MM.1S (cell line): ENCODE measurements at places on chromosomes 13 and 19.

DNA sequence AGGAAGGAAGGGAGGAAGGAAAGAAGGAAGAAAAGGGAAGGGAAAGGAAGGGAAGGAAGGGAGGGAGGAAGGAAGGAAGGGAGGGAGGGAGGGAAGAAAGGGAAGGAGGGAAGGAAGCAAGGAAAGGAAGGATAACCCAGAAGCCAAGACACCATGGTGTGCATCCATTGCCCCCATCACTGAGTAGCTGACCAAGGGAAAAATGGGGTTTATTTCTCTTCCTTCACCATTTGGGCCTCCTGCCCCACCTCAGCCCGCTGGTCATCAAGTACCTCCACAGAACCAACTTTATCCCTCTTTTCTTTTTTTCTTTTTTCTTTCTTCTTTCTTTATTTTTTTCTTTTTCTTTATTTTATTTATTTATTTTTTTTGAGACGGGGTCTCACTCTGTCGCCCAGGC, 20.4 kb downstream of the CABP5 start:
- peaks cover 83% of the 10 kb centered on the region for H3K27me3 ChIP-seq
- H3K27ac ChIP-seq: no peak overlapping the region
- H3K36me3 ChIP-seq: no peaks in the 10 kb centered on the region
- DNase-seq: no peak
- H3K4me1 ChIP-seq: no peaks in the 10 kb centered on the region

GRCh38 chr13:91370501-91370900, 23.0 kb downstream of the MIR17HG start:
- H3K36me3 ChIP-seq: no peaks in the 10 kb centered on the region
- H3K27me3 ChIP-seq: no peaks in the 10 kb centered on the region
- H3K27ac ChIP-seq: no peak overlapping the region

DNA sequence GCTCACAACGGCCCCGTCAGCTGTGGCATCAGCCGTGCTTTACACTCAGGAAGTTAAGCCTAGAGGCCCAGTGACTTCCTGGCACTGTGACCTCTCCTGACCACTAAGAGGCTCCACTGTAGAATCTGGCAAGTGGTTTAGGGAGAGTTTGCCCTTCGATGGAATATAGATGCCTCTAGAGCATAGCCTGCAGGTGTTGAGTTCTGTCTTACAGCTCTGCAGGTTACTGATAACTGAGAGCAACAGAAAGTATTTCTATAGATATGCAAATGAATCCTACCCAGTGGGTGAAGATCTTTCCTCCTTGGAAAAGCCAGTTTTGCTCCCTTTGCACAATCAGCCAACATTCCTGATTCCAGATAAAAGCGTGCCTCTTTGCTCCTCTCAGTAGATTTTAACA, 35.8 kb downstream of the ATP12A start:
- H3K4me1 ChIP-seq: no peaks in the 10 kb centered on the region
- H3K36me3 ChIP-seq: no peaks in the 10 kb centered on the region
- no peak for DNase-seq
- H3K27ac ChIP-seq: no peak overlapping the region
- no peaks in the 10 kb centered on the region for H3K27me3 ChIP-seq

DNA sequence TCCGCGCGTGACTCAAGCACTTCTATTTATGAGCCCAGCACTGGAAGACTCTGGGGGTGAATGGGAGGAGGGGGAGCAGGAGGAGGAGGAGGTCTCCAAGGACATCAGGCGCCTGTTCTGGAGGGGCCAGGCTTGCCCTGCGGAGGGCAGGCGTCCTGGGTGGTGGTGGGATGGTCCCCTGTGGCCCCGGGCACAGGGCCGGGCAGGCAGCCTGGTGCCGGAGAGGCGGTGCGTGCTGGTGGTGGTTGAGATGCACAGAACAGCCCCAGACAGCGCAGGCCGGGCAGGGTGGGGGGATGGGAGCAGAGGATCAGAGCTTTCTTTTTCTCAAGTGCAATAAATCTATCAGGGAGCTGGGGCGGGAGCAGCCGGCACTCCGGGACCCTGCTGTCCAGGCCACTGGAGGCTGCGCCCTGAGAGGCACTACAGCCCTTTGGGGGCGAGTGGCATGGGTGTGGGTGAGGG, 14.0 kb downstream of the NKPD1 start:
- no peak for DNase-seq
- no peaks in the 10 kb centered on the region for H3K4me1 ChIP-seq
- H3K4me3 ChIP-seq: no peak overlapping the region
- no peaks in the 10 kb centered on the region for H3K27me3 ChIP-seq
- H3K36me3 ChIP-seq: no peaks in the 10 kb centered on the region

DNA sequence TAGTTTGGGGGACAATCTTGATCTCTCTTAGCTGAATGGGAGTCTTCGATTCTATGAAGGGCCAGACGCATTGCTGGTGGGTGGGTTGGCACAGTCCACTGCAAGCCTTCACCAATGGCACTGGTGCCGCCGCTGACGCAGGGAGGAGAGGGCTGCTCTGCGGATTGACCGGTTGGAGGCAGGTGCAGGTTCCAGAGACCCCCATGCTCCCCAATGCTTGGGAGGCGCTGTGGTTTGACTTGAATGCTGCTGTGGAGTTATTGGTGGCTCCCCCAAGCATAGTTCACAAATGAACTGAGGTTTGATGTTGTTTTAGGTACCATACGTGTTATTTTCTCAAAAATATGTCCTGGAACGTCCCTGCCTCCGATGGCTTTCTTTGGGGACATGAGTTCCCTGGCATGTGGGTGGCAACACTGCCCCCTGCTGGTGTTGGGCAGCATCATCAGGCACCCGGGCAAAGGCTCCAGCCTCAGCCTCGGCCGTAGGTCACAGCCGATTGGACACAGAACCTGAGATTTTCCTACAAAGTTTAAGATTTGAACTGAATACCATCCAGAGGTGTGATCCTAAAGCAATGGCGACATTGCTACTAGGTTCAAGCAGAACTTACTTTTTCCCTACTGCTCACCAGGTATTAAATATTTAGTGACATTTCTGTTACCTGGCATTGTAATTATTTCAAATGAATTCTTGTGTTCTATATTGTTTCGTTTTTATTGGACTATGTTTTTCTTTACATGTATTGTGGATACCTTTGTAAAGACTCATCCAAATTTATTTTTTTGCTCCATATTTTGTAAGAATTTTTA, 95.5 kb downstream of the ANKRD10 start:
- H3K4me1 ChIP-seq: peaks cover 5% of the 10 kb centered on the region
- no peaks in the 10 kb centered on the region for H3K27me3 ChIP-seq
- no peak overlapping the region for H3K27ac ChIP-seq
- H3K4me3 ChIP-seq: peak overlapping the region; percentile 23; the same call in 1 of the 2 replicates
- H3K36me3 ChIP-seq: no peaks in the 10 kb centered on the region

DNA sequence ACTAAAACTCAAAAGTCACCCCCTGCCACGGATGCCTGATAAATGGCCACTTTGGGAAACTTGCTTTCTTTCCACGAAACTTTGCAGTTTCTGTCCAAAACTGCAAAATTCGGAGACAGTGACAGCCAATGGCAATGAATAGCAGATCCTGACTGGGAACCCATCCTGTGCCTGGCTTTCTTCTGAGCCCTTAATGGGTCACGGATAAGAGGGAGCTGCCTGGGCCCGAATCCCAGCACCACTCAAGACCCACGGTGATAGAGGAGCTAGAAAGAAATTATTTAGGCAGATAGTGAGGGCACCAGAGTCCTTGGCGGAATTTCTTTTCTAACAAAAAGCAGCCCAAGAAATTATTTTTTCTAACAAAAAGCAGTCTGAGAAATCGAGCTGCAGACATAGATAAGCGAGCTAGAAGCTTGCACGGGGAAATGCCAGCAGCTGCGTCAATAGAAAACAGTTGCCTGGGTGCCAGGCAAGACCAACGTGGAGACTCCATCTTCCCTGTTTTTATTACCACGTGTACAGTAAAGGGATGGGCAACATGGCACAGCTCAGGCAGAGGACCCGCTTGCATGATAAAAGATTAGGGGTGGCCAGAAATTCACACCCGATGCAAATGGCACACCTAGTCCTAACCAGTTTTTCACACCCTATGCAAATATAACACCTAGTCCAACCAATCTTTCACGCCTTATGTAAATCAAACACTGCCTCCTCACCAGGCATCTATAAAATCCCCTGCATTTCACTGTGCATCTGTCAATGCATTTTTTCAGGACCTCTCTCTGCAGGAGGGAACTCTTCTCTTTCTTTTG, 7.1 kb upstream of the HSH2D start:
- no peaks in the 10 kb centered on the region for H3K27me3 ChIP-seq
- H3K4me3 ChIP-seq: no peak overlapping the region
- DNase-seq: no peak
- H3K36me3 ChIP-seq: peaks cover 12% of the 10 kb centered on the region

GRCh38 chr13:59842507-59842906, 321.2 kb downstream of the DIAPH3 start:
- no peaks in the 10 kb centered on the region for H3K4me1 ChIP-seq
- H3K27ac ChIP-seq: no peak overlapping the region
- no peaks in the 10 kb centered on the region for H3K36me3 ChIP-seq
- H3K27me3 ChIP-seq: no peaks in the 10 kb centered on the region
- DNase-seq: no peak

GRCh38 chr13:83710133-83710515, 172.2 kb downstream of the SLITRK1 start:
- H3K27ac ChIP-seq: no peak overlapping the region
- no peaks in the 10 kb centered on the region for H3K36me3 ChIP-seq

DNA sequence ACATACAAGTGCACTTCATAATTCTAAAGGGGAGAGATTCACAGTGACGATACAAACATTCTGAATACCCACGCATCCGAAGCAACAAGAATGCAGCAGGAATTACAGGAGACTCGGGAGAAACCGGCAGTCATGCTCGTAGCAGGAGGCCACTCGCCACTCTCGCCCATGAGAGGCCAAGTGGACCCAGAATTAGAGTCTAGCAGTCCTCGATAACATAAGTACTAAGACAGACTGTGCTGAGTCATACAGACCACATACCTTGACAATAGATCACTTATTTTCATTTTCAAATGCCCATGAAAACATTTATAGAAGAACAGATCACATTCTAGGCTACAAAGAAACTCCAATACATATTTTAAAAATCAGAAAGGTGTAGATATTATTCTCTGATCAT, 299.1 kb upstream of the TSHZ3 start:
- H3K27me3 ChIP-seq: peaks cover 9% of the 10 kb centered on the region; the same call in 1 of the 2 replicates
- H3K27ac ChIP-seq: no peak overlapping the region
- H3K36me3 ChIP-seq: no peaks in the 10 kb centered on the region

GRCh38 chr19:40264314-40265054, 20.7 kb downstream of the AKT2 start:
- H3K36me3 ChIP-seq: no peaks in the 10 kb centered on the region
- H3K27ac ChIP-seq: no peak overlapping the region
- no peak overlapping the region for H3K4me3 ChIP-seq
- no peaks in the 10 kb centered on the region for H3K4me1 ChIP-seq
- H3K27me3 ChIP-seq: no peaks in the 10 kb centered on the region
- DNase-seq: no peak

DNA sequence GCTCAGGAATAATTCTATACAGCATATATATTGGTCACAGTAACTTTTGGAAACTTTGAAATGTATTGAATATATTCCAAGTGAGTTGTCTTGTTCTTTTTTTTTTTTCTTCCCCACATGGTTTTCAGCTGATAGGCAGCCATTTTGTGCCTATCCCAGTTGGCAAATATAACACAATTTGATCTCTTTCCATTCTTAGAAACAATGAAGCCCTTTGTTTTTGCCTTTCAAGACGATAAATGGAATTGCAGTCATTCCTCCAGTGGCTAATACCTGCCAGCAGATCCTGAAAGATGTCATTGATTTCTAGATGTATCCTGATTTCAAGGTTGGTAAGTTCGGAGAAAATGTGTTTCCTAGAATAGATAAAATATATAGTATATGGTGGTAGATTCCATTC, 951.1 kb upstream of the SLC10A2 start:
- no peaks in the 10 kb centered on the region for H3K36me3 ChIP-seq
- no peak overlapping the region for H3K4me3 ChIP-seq
- no peaks in the 10 kb centered on the region for H3K4me1 ChIP-seq
- H3K27ac ChIP-seq: no peak overlapping the region
- no peaks in the 10 kb centered on the region for H3K27me3 ChIP-seq

- DNase-seq: peak; percentile 66
- H3K27ac ChIP-seq: no peak overlapping the region
- peaks cover 9% of the 10 kb centered on the region for H3K4me1 ChIP-seq
- no peaks in the 10 kb centered on the region for H3K27me3 ChIP-seq
- H3K36me3 ChIP-seq: no peaks in the 10 kb centered on the region
These were observed 65.4 kb downstream of the GNG7 start for GRCh38 chr19:2636897-2637683.

DNA sequence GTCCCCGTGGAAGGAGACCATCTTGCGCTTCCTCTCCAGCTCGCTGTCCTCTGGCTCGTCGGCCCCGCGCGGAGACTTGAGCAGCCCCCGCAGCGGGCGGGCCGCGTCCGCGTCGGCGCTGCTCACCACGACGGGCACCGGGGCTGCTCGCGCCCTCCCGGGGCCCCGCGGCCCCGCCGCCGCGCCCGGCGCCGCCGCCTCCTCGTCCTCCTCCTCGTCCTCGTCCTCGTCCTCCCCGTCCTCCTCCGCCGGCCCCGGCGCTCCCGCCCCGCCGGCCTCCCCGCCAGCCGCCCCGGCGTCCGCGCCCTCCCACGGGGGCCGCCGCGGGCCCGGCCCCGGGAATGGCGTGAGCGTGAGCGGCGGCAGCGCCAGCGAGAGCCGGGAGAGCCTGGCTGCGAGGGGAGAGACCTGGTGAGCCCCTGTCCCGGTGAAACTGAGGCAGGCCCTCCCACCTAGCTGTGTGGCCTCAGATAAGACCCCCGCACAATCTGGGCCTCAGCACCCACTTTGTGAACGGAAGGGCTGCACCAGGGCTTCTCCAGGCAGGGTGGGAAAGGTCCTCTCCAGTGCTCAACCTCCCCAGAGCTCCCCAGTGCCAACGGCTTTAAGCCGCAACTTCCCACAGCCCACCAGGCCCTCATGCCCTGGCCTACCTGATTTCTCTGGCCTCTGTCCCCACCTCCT, 17.8 kb downstream of the LMTK3 start:
- DNase-seq: no peak
- H3K4me3 ChIP-seq: peak overlapping the region; percentile 51
- no peaks in the 10 kb centered on the region for H3K36me3 ChIP-seq
- peaks cover 25% of the 10 kb centered on the region for H3K4me1 ChIP-seq
- no peak overlapping the region for H3K27ac ChIP-seq

GRCh38 chr13:37561031-37561430, 37.5 kb downstream of the POSTN start:
- DNase-seq: no peak
- no peak overlapping the region for H3K4me3 ChIP-seq
- no peak overlapping the region for H3K27ac ChIP-seq
- H3K4me1 ChIP-seq: no peaks in the 10 kb centered on the region
- no peaks in the 10 kb centered on the region for H3K27me3 ChIP-seq

GRCh38 chr13:86066611-86067365, 267.6 kb upstream of the SLITRK6 start:
- H3K36me3 ChIP-seq: no peaks in the 10 kb centered on the region
- no peak for DNase-seq
- H3K4me3 ChIP-seq: no peak overlapping the region
- no peaks in the 10 kb centered on the region for H3K27me3 ChIP-seq
- H3K27ac ChIP-seq: no peak overlapping the region

DNA sequence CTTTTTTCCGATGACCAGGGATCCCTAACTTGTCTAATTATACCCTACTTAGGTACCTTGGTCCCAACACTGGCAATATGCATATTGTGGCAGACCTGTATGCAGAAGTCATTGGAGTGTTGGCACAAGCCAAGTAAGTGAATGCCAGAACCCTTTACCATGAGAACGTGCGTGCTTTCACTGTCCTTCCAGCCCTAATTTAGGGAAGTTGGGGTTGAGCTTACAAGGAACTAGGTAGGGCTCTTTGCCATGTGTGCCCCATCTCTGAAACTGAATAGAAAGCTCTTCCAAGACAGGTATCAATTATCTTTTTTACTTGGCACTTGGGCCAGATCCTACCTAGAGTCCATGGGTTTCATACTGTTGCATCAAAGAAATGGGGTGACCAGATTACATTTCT, 93.2 kb downstream of the FRY start:
- DNase-seq: no peak
- no peaks in the 10 kb centered on the region for H3K27me3 ChIP-seq
- no peak overlapping the region for H3K4me3 ChIP-seq
- H3K4me1 ChIP-seq: no peaks in the 10 kb centered on the region
- no peak overlapping the region for H3K27ac ChIP-seq
